ENCODE measurements at places on chromosomes 2 and 18.

DNA sequence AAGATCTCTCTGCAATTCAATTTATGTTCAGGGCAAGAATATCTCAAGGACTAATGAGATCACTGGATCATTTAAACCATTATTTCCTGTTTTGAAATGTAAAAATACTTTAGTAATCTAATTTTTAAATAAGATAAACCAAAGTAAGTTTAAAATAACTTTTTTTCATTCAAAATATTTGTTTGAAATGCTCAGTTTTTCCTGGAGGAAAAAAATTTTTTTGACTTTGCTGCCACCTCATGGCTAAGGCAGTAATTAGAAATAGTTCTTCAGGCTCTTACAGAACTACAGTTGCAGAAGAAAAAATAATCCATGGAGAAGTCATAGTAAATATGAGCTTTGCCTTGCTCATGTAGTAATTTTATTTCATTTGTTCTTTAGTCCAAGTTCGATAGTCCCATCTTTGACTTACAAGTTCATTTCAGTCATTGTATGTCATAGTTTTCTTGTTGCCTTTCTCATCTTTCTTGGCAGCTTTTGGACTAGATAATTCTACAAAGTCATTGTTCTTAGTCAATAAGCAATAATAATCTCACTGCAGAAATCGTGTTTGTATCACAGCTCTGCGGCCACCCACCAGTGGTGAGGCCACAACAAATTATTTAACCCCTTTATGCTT is 127.4 kb downstream of the DPP4 start:
- DNase-seq = no peak

GRCh38 chr2:135607561-135607960 is 76.3 kb downstream of the R3HDM1 start:
- no peak for DNase-seq

- no peak for DNase-seq
These were observed 74.8 kb downstream of the CHST9 start for GRCh38 chr18:27110319-27110718.

DNA sequence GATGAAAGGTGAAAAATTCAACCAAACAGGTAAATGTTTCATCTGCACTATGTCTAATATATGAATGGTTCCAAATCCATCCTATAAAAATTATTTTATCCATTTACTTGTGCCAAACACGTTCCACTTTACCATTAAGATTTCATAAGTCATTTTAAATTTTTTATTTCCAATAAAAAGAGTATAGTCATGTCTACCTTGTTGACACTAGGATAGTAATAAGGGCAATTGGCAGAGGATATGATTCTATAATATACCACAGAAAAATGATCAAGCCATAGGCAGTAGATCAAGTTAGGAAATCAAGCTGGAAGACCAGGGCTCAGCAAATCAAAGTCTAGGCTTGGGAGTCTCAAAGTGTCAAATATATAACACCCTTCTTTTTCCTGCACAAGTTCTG is 384.3 kb downstream of the METTL4 start:
- DNase-seq = no peak

DNA sequence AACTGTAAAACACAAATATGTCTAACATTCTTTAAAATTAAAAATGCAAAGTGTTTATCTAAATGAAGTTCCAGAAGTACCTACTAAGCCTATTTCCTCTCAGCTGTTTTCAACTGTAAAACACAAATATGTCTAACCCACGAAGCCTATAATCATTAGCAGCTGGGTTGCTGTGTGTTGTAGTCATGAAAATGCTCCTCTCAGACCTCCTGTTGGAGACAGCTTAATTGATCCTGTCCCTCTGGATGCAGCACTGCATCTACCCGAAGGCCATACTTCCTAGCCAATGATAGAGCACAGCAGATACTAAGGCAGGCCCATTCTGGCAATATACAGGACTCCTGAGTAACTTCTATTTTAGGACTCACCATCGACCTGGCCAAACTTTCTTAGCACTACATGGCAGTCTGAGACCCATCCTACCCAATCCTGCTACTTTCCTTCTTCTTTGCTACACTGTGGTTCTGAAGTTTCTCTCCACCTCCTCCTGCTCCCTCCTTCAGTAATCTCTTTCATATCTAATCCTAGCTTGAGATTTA is 92.5 kb upstream of the RBBP8 start:
- DNase-seq = no peak

- no peak for DNase-seq
These were observed 22.4 kb upstream of the RMP24 start for GRCh38 chr18:35949903-35950627.

DNA sequence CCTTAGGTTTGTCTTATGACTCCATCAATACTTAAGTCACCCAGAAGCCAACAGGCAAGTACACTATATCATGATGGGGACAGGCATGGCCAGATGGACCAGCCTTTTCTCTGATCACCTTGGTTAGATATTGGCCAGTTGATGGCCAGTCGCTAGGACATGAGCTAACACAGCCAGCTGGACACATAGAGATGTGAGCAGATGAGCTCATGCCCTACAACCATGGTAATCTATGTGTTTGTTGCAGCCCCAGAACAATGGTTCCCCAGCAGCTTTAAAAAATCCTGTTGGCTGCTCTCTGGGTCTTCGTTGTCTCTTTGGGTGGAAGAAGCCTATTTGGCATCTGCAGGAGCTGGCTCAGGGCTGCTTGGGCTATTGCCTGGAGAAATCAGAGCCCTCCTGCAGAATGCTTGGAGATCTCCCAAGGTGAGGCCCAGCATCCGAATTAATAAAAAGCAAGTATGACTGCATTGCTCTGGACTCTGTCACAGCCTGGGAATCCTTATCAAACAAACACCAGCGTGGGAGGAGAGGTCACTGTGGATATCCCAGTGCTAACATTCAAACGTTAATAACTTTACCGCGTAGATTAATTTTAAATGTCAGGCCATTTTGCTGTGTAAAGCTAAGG is 62.3 kb upstream of the KLHL29 start:
- no peak for DNase-seq

DNA sequence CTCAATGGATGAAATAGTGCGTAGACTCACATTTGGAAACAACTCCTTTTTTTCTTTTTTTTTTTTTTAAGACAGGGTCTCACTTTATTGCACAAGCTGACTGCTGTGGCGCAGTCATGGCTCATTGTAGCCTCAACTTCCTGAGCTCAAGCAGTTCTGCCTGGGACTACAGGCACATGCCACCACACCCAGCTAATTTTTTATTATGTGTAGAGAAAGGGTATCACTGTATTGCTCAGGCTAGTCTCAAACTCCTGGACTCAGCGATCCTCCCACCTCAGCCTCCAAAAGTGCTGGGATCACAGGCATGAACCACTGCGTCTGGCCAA is 17.4 kb downstream of the HAT1 start:
- DNase-seq = no peak

- DNase-seq = no peak
These were observed 5.4 kb downstream of the ALPG start for GRCh38 chr2:232411901-232412629.

DNA sequence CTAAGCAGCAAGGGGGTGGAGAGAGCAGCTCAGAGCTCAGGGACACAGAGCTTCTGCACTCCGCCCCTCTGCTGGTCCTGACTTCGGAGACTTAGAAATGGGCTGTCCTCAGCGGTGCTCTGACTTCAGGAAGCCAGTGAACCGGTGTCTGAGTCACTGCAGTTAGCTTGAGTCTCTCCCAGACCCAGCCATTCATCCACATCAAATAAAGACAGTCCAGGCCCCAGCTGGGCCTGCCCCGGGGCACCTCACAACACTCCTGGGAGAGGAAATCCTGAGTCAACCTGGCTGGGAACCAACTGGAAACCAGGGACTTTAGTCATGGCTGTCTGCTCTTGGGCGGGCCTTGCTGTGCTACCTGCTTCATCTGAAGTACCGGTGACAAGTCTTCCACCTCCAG is 5.4 kb upstream of the ITGB6 start:
- DNase-seq = no peak

DNA sequence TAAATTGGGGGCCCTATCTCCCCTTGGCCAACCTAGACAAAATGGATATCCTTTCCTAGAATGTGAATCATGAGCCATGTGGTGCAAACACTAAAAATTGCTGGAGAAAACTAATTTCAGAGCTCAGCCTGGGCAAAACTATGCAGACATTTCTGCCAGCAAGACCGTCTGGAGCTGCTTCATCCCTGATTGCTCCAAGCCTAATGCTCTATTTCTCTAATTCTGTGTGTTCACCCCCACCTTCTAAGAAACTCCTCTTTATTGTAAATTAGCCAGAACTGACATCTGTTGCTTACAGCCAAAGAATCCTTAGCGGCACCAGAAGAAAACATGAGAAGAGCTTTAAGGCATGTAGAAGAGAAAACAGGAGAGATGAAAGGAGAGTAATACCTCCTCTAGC is 337.7 kb upstream of the CHAC2 start:
- DNase-seq = no peak

GRCh38 chr2:171509945-171510731 is 12.1 kb upstream of the CYBRD1 start:
- no peak for DNase-seq

DNA sequence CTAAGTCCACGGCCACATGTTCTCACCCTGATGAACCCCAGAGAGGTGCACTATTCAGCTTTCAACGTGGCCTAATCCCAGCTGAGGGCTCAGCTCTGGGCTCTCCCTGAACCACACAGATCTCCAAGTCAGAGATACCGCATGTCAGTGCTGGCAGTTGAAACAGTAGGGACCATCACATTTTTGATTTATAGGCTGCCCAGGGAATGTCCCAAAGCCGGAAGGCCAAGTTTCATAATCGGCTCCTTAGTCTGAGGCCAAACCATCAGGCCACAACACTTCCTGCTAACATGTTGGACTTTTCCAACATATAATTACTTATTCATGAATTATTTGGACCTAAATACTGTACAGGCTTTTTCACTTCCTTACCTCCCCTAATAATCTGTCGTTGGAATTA is 91.9 kb upstream of the KLHL29 start:
- DNase-seq = no peak

GRCh38 chr2:99679518-99679917 is 189.7 kb upstream of the REV1 start:
- no peak for DNase-seq

DNA sequence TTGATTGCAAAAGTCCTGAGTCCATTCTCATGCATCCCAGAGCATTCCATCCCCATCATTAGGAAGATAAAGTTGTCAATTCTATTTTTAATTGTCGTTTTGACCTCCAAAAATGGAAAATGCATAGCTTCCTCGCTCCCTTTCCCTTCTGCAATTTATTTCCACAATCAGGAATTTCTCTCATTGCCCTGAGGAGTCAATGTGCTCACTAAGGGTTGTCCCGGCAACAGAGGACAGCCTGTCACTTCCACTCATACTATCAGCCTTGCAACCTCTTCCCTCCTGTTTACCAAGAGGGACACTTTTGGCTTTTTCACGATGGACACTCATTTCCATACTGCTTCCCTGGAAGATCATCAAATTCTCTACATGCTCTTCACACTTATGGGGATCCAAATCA is 164.8 kb downstream of the MYO5B start:
- no peak for DNase-seq

- DNase-seq = no peak
These were observed 163.3 kb upstream of the ZEB2 start for GRCh38 chr2:144683107-144683753.

All from GDM1 (cell line).